ENCODE measurements at places on chromosomes 2 and 18. TPM values are rescaled to one million over a fixed set of nuclear protein-coding genes. Genes with fewer than 3 reads are reported as not detected.

RAB27B gene
- total RNA-seq = 0.11 TPM

PDE1A gene
- 7.0 TPM for total RNA-seq

DNA sequence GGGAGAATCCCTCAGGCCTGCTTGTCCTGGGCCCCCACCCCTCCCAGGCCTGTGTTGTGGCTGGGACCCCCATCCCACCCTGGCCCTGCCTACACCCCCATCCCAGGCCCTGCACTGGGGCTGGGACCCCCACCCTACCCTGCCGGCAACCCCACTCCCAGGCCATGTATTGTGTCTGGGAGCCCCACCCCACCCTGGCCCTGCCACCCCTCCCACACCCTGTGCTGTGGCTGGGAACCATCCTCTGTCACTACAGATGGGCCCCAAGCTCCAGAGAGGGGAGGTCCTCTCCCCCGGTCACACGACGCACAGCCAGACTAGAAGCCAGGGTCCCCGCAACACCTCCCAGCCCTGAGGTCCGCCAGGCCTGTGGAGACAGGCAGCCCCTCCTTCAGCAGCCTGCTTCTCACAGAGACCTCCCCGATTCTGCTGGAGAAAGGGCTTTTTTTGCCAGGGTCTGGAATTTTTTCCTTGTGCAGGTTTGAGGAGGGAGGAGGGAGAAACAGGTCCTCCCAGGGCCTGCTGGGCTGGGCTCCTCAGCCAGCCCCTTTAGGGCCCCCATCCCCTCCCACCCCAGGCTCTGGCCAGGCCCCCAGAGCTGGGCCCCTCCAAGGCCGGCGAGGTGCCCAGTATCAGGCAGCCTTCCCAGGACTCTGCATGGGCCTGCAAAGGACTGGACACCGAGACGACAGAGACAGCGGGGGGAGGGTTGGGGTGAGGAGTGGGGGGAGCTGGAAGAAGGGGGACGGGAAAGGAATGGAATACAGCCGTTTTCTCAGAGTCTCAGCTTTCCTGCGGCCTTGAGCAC is 28.0 kb downstream of the KIF1A start:
- H3K4me3 ChIP-seq = no peak overlapping the region
- DNase-seq = no peak
- H3K4me1 ChIP-seq = peaks cover 14% of the 10 kb centered on the region
- H3K27me3 ChIP-seq = no peaks in the 10 kb centered on the region
- H3K27ac ChIP-seq = no peak overlapping the region

GRCh38 chr2:133431289-133431688 is 137.0 kb downstream of the NCKAP5 start:
- H3K27me3 ChIP-seq = no peaks in the 10 kb centered on the region
- H3K27ac ChIP-seq = no peak overlapping the region
- no peaks in the 10 kb centered on the region for H3K36me3 ChIP-seq
- H3K4me1 ChIP-seq = no peaks in the 10 kb centered on the region
- no peak for DNase-seq

TDRD15 gene
- total RNA-seq = not detected
